ENCODE measurements at places on chromosomes 5 and 9.

DNA sequence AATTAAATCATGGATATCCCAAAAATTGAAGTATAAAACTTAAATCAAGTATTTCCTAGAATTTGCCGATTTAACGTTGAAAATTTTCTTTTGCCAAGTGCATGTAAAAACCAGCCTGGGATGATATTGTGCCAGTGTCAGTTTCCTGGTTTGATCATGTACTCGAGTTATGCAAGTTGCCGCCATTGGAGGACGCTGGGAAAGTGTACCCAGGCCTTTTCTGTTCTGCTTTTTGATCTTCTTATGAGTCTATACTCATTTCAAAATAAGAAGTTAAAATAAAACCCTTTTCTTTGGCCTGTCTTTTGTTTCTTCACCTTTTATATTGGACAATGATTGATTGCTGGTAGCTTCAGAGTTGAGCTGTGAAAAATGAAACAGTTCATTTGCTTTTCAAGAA lies 93.1 kb upstream of the NFIL3 start:
- no peak for DNase-seq

- no peak for DNase-seq
These were observed 13.3 kb downstream of the DCANP1 start for GRCh38 chr5:135433681-135434426.

DNA sequence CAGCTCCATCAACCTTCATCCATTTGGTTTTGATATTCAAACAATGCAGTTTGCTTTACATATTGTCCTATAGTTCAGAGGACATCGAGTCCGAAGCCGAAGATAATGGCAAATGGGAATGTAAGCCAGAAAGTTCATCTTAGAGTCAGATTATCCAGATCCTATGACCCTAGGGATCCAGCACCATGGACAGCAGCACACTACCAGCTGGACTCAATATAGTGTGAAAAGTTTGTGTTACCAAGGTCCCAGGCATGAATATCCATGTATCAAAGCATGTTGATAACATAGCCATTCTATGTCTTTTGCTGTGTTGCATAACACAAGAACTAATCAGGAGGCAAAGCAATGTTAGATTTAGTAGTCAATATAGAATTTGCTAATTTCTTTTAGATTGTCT lies 46.3 kb downstream of the FSTL4 start:
- DNase-seq, result no peak

DNA sequence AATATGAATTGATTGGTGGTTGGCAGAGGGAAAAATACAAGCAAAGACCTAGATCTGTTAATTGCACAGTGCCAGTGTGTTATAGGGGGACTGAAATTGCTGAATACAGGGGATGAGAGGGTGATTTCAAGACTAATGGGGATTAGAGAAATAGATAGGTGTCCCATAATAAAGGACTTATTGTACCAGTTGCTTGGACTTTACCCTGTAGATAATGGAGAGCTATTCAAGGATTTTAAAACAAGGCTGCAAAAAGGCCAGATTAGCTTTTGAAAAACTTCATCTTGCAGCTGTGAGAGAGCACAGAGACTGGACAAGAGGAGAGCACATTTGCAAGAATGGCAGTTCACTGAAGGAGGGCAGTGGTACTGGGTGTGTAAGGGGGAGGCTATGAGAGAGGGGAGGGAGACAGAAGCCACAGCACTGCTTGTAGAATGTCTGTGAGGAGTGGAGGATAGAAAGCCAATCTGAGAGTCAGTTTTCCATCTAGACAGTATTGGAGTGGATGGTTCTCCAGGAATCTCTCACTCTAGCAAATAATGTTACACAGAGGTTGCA lies 28.8 kb upstream of the SCAMP1 start:
- DNase-seq, result no peak

GRCh38 chr5:57432876-57433275 lies 49.7 kb downstream of the ACTBL2 start:
- DNase-seq, result no peak

DNA sequence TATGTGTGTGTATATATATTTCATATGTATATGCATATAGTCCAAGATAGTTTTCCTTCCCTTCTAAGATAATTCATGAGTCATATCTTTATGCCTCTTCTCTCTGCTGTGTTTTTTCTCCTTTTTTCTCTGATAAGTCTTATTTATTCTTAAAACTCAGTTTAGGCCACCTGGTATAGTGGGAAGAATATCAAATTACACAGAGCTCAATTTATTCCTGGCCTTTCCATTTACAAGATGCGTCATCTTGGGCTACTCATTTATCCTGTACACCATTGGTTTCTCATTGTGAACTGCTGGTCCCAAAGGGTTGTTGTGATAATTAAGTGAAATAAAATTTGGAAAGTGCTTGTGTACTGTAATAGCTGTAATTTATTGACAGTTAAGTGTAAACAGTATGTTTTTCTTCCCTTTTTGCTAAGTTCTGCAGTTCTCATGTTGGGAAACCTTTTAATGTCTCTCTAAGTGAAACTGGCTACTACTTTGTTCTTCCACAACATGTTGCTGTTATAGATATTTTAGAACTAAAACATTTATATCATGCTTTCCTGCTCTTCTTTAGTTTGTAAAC lies 19.4 kb downstream of the CCDC171 start:
- DNase-seq, result no peak

DNA sequence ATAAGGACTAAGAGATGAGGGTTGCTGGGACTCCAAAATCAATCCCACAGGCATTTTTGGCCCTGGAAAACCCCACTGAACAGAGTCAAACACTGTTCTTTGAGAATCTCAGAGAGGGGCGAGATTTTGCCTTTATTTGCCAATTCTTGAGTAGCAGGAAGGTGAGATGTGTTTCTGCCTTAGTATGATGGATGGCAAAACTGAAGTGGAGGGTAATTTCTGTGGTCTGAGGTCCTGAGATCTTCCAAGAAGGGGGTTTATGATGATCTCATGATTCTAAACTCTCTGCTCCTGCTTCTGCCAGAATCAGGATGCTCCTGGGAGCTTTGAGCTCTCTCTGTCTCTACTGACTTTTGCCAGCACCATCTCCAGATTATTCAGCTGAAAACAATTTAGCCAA lies 174.8 kb upstream of the CLINT1 start:
- no peak for DNase-seq

DNA sequence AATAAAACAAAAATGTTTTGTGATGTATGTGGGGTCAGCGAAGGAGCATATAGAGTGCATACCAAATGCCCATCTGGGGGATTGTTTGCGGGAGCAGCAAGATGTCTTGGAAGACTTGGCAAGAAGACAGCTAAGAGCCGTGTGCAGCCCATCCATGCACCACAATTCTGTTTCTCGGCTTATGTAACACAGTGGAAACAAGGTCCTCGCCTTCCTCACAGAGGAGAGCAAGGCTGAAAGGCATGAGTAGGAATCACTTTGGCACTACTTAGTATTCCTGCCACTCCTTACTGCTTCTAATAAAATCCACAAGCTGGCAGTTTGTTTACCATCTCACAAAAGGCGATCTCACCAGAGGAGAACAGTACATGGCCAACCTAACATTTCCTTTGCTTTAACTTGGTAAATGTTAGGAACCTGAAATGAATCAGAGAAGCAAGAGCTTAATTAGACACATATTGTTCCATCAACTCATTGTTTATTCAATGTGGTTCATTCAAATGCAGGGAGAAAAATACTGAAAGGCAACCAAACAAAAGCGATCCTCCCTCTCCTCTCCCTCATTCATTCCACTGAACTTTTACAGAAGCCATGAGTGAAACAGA lies 648.1 kb downstream of the ACTL7B start:
- no peak for DNase-seq
